ENCODE measurements at places on chromosomes 11 and 22. TPM values are rescaled to one million over a fixed set of nuclear protein-coding genes. Genes with fewer than 3 reads are reported as not detected.

CTSC gene
- total RNA-seq = 114 TPM

SLC15A3 gene
- total RNA-seq = 17.5 TPM

ZBTB3 gene
- total RNA-seq = 8.9 TPM

DNA sequence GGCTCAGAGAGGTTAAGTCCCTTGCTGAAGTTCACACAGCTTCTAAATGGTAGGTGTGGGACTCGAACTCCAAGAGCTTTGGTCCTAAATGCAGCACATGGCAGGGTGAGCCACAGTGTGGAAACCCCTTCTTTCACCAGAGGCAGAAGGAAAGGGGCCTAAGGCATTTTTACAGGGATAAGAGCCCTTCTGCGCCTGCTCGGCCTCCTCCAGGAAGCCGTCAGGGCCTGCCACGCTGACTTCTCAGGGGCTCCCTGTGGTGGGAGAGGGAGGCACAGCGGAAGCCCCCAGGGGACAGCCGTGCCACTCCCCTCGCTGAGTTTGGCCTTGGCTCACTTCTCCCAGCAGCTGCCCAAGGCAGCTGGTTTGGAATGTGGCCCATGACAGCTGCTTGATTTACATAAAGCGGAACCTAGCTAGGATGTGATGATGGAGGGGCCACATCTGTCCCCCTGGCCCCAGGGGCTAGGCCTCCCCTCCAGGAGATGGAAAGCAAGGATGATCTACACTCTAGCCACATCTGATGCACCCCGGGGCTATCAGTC is 35.4 kb downstream of the CD82 start:
- no peaks in the 10 kb centered on the region for H3K27me3 ChIP-seq
- H3K27ac ChIP-seq = peak overlapping the region; percentile 33
- H3K4me1 ChIP-seq = peaks cover 22% of the 10 kb centered on the region
- DNase-seq = no peak

GRCh38 chr11:36373016-36374010 is 77.2 kb downstream of the PRR5L start:
- H3K27me3 ChIP-seq = peaks cover 42% of the 10 kb centered on the region
- no peak for DNase-seq
- no peak overlapping the region for H3K27ac ChIP-seq
- no peak overlapping the region for H3K4me3 ChIP-seq

Data from thymus (tissue), 14 donors.